Smooth muscle cell of bladder (primary cell): ENCODE measurements at places on chromosomes 7 and 10. TPM values are rescaled to one million over a fixed set of nuclear protein-coding genes. Genes with fewer than 3 reads are reported as not detected.

AGMO gene
- under 0.01 and 0.18 TPM in 2 replicates for total RNA-seq

GTPBP4 gene
- total RNA-seq, result 34.0 and 46.1 TPM in 2 replicates

GRM8 gene
- total RNA-seq, result 0.14 TPM in 1 of 2 replicates, not detected in the other

COA1 gene
- total RNA-seq, result 31.7 and 34.8 TPM in 2 replicates

FANK1 gene
- 10.0 and 11.5 TPM in 2 replicates for total RNA-seq

AMPH gene
- 3.4 and 4.0 TPM in 2 replicates for total RNA-seq

VAX1 gene
- total RNA-seq, result not detected in 2 replicates

STEAP2 gene
- 36.7 and 50.3 TPM in 2 replicates for total RNA-seq

PDLIM1 gene
- 14.0 and 23.5 TPM in 2 replicates for total RNA-seq

SMO gene
- total RNA-seq, result 30.2 and 33.5 TPM in 2 replicates

TMEM26 gene
- 0.71 and 0.92 TPM in 2 replicates for total RNA-seq

OR13A1 gene
- not detected in 2 replicates for total RNA-seq

CLRN3 gene
- total RNA-seq, result not detected in 2 replicates

ZNF438 gene
- 3.1 and 3.4 TPM in 2 replicates for total RNA-seq

ARMC3 gene
- not detected in 2 replicates for total RNA-seq

LEP gene
- 0.09 TPM in 1 of 2 replicates, not detected in the other for total RNA-seq

OR2F2 gene
- total RNA-seq, result not detected in 2 replicates

CALHM3 gene
- total RNA-seq, result not detected in 2 replicates

TMEM213 gene
- not detected in 2 replicates for total RNA-seq

SEMA3D gene
- 4.6 and 12.1 TPM in 2 replicates for total RNA-seq

CDK1 gene
- 2.6 and 5.1 TPM in 2 replicates for total RNA-seq

CDK5 gene
- total RNA-seq, result 26.7 and 30.1 TPM in 2 replicates

MYL10 gene
- not detected in 2 replicates for total RNA-seq

INTS1 gene
- total RNA-seq, result 19.5 and 26.3 TPM in 2 replicates

TPST1 gene
- 210 and 329 TPM in 2 replicates for total RNA-seq

ZNF804B gene
- not detected in 2 replicates for total RNA-seq

ADAP1 gene
- total RNA-seq, result 9.1 and 9.2 TPM in 2 replicates

VIPR2 gene
- 0.85 and 0.92 TPM in 2 replicates for total RNA-seq

SEMA3C gene
- total RNA-seq, result 99.7 and 127 TPM in 2 replicates

TMEM176A gene
- 1.1 and 70.8 TPM in 2 replicates for total RNA-seq

TMEM236 gene
- total RNA-seq, result under 0.01 TPM in 2 replicates

CFTR gene
- 0.14 and 0.55 TPM in 2 replicates for total RNA-seq

OPN1SW gene
- not detected in 2 replicates for total RNA-seq

NKX1-2 gene
- total RNA-seq, result not detected in 2 replicates

ZNF33A gene
- 9.7 and 10.1 TPM in 2 replicates for total RNA-seq

CARD11 gene
- total RNA-seq, result 0.43 and 0.55 TPM in 2 replicates

PLXDC2 gene
- total RNA-seq, result 20.9 and 33.3 TPM in 2 replicates

INMT gene
- total RNA-seq, result 13.4 and 21.8 TPM in 2 replicates

FGFBP3 gene
- 0.28 TPM in 2 replicates for total RNA-seq

ASB10 gene
- total RNA-seq, result not detected in 2 replicates

MOGAT3 gene
- not detected in 2 replicates for total RNA-seq
